ENCODE measurements at places on chromosomes 4 and X.

DNA sequence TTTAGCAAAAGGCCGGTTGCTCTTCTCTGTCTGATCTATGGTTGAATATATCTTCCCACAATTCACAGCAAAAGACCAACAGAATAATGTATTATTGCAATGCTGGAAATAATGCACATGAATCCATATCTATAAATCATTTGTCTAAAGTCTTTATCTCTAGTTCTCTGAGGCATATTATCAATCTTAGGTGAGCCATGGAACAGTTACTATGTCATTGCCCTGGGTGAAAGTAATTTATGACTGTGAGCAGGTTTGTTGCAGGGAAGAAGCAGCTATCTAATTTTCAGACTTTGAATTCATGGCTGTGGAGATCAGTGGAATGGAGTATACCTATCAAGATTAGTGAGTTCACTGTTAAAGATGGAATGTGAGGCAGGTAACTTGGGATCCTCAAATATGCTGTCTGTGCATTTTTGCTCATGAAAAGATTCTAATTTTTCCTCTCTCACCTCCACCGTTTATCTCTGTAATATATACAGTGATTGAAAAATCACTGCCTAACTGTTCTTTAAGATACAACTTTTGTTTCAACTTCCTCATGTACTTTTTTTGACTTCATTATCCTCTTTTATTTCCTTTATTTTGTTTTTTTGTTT lies 256.8 kb upstream of the ARSJ start:
- H3K4me1 ChIP-seq, result no peaks in the 10 kb centered on the region
- H3K4me3 ChIP-seq, result no peak overlapping the region
- DNase-seq, result no peak
- H3K27ac ChIP-seq, result no peak overlapping the region

GRCh38 chr4:168794881-168795280 lies 215.2 kb downstream of the CBR4 start:
- H3K4me1 ChIP-seq, result peaks cover 17% of the 10 kb centered on the region
- no peak overlapping the region for H3K27ac ChIP-seq
- DNase-seq, result no peak
- no peaks in the 10 kb centered on the region for H3K36me3 ChIP-seq

DNA sequence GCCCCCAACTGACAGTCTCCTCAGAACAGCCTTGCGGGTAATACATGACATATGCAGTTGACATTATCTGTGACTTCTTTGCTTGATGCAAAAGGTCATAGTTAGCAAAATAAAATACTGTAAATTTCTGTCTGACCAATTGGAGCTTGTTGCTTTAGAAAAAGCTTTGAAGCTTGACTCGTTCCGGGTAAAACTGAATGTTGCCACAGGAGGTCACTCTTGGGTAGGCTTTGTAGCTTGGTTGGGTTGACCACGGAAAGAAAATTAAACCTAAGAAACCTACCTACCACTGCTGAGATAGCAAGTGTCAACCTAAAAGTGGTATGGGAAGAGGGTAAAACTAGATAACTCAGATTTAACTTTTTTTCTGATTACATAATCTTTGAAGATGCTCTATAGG lies 23.2 kb downstream of the PRPS2 start:
- H3K36me3 ChIP-seq, result no peaks in the 10 kb centered on the region
- no peak overlapping the region for H3K4me3 ChIP-seq
- no peak for DNase-seq
- no peaks in the 10 kb centered on the region for H3K4me1 ChIP-seq

DNA sequence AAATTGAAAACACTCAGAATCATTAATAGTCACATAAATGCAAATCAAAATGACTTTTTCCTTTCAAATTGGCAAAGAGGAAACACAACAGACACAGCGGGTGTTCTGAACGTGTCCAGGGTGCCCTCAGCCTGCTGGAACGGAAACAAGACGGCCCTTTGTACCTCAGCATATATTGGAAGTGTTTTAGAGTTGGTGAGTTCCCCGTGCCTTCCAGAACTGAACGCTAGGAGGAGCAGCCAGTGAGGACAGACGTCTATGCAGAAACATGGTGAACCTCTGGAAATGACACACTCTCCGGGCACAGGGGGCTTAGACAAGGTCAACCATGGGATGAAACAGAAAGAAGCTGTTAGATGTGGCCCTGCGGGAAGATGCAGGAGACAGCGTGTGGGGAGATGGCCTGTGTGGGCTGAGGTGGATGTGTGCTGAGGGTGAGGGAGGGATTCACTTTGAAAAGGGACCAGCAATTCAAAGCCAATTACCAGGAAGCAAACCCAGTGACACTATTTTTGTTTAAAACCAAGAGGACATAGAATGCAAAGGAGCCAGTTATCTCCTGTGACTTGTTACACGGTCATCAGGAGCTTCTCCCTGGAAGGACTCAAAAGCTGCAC lies 40.4 kb downstream of the RNF212 start:
- H3K27ac ChIP-seq, result no peak overlapping the region
- H3K4me1 ChIP-seq, result peaks cover 7% of the 10 kb centered on the region
- no peaks in the 10 kb centered on the region for H3K36me3 ChIP-seq
- peaks cover 10% of the 10 kb centered on the region for H3K27me3 ChIP-seq

DNA sequence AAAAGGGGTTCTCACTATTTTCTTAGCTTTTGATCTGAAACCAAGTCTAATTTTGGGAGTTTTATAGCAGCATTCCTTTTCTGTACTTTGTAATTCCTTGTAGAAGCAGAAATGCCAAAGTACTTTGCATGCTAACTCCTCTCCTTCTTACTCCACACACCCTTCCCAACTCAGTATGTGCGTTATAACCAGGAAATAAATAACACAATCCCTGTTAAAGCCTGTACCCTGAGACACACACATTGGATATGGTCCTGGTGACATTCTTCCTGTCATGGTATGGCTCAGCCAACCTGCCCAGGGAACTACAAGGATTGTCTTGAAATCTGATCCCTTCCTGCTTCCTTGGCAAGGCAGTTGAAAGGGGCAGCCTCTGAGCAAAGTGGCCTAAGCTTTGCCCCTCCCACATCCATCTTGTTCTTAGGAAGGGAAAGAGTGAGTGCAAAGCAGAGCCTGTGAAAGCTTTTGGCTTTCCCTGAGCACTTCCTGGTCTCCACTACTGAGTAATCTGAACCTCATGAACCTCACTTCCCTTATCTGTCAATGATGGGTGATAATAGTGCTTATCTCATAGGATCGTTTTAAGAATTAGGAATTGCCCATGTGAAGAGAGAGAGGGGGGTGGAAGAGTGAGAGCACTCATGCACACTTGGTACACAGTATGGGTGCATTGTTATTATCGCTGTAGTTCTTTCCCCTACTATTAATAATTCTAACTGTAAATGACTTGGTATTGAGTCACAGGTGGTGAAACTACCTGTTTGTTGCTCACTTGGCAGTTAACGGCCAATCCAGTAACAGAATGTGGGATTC lies 109.3 kb downstream of the AFF2 start:
- H3K36me3 ChIP-seq, result no peaks in the 10 kb centered on the region
- no peaks in the 10 kb centered on the region for H3K4me1 ChIP-seq
- no peak for DNase-seq
- H3K4me3 ChIP-seq, result no peak overlapping the region
- no peaks in the 10 kb centered on the region for H3K27me3 ChIP-seq

- H3K4me3 ChIP-seq, result no peak overlapping the region
- no peak for DNase-seq
- no peaks in the 10 kb centered on the region for H3K27me3 ChIP-seq
- no peaks in the 10 kb centered on the region for H3K4me1 ChIP-seq
- peaks cover 14% of the 10 kb centered on the region for H3K36me3 ChIP-seq
Measured at GRCh38 chr4:15551740-15552446, 82.2 kb downstream of the CC2D2A start.

DNA sequence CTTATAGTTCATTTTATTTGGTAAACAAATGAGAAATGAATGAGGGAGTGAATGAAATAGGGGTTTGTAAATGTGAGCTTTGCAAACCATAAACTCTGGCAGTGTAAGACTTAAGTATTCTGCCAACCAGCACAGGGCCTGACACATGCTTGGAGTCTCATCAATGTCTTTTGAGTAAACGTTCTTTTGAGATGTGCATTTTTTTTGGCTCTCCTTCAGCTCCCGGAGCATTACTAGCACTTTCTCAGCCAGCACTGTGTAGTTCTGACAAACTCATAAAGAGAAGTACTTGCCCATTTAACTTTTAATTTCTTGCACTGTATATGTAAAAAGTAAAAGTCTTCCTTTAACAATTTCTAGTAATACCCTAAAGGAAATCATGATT lies 245.3 kb downstream of the HS3ST1 start:
- no peak for DNase-seq
- H3K27me3 ChIP-seq, result no peaks in the 10 kb centered on the region
- H3K36me3 ChIP-seq, result no peaks in the 10 kb centered on the region
- no peak overlapping the region for H3K4me3 ChIP-seq

GRCh38 chr4:21778702-21779101 lies 169.9 kb downstream of the KCNIP4 start:
- H3K4me3 ChIP-seq, result no peak overlapping the region
- no peaks in the 10 kb centered on the region for H3K36me3 ChIP-seq
- H3K27me3 ChIP-seq, result peaks cover 5% of the 10 kb centered on the region
- no peaks in the 10 kb centered on the region for H3K4me1 ChIP-seq

DNA sequence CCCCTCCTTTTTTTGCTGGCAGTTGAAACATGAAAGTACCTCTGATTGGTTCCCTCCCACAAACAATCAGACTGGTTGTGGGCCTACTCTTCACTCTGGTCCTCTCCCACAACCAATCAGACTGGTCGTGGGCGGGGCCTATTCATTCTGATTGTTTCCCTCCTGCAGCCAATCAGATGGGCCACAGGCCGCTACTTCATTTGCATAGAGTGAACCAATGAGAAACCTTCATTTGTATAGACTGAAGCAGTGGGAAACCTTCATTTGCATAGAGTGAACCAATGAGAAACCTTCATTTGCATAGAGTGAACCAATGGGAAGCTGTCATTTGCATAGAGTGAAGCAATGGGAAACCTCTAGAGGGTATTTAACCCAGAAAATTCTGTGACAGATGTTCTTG lies 55.2 kb downstream of the TRMT44 start:
- no peak overlapping the region for H3K27ac ChIP-seq
- H3K4me1 ChIP-seq, result no peaks in the 10 kb centered on the region
- no peak for DNase-seq
- no peaks in the 10 kb centered on the region for H3K36me3 ChIP-seq

DNA sequence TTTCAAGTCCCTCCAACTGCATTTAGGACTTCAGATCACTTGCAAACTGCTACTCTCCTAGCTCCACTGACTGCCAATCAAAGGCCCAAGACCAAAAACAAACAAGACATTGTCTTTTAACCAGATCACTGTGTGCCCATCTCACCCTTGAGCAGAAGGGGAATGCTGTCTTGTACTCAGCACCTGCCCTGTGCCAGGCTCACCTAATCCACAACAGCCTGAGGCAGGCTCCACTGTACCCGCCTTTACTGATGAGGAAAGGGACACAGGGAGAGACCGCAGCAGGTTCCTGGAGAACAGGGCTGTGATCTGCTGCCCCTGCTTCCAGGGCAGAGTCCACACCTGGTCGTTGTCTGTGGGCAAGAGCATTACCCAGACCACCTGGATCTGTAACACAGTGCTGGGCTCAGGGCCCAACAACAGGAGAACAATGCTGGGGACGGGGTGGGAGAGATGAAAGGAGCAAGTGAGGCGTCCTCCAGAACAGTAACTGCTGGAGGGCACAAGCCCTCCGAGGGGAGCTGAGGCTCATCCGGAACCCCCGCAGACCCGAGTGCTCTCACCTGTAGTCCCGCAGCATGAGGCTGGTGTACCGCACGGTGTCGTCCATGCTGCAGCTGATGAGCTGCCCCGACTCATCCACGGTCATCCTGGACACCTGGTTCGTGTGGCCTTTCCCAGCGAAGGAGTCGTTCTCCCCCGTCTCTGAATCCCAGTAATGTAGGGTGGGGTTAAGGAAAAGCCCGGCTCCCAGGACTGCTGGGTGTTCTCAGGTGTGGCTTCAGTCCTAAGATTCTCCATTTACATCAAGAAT lies 33.9 kb downstream of the WDR1 start:
- peaks cover 7% of the 10 kb centered on the region for H3K4me1 ChIP-seq
- H3K27ac ChIP-seq, result no peak overlapping the region
- no peak overlapping the region for H3K4me3 ChIP-seq
- H3K27me3 ChIP-seq, result no peaks in the 10 kb centered on the region
- peak; percentile 72 for DNase-seq
- peaks cover 100% of the 10 kb centered on the region for H3K36me3 ChIP-seq

DNA sequence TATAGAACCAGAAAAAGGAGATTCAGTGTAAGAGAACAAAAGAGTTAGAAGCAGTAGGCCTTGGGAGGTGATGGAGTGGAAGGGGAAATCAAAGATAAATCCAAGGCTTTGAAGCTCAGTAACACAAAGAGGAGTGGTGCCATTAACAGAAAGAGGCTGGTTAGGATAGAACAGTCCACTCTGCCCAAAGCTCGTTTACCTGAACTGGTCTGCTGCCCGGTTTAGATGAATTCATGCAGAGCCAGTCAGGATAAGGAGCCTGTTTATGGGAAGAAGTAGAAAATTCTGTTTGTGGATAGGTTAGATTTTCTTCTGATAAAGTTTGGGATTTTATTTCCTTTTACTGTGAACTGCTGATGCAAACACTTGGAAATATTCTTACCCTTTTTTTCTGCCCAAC lies 80.6 kb downstream of the HMGB2 start:
- no peaks in the 10 kb centered on the region for H3K27me3 ChIP-seq
- H3K27ac ChIP-seq, result no peak overlapping the region
- no peak for DNase-seq
- H3K4me3 ChIP-seq, result no peak overlapping the region

DNA sequence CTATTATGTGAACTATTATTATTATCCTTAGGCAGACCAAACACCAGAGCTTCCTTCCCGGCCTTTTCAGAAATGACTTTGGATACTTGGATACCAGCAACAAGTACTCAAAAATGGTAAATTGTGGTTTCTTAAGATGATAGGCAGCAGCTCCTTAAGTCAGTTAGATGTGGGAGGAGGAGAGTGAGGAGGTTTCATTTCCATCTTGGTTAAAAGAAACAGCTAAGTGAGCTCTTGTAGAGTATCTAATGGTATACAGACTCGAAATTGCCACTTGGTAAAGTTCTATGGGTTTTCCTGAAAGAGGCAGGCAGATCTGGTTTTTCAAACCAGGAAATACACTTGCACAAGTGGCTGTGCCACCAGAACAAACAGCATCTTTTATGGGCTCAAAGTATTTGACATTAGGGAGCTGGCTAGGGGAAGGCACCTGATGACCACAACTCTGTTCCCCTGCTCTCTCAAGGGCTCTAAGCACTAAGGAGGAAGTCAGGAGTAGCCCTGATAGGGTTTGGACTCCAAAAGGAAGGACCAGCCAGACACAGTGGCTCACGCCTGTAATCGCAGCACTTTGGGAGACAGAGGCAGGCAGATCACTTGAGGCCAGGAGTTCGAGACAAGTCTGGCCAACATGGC lies 130.9 kb downstream of the TMEM164 start:
- H3K36me3 ChIP-seq, result no peaks in the 10 kb centered on the region
- no peak for DNase-seq
- H3K27me3 ChIP-seq, result no peaks in the 10 kb centered on the region
- H3K4me3 ChIP-seq, result no peak overlapping the region

DNA sequence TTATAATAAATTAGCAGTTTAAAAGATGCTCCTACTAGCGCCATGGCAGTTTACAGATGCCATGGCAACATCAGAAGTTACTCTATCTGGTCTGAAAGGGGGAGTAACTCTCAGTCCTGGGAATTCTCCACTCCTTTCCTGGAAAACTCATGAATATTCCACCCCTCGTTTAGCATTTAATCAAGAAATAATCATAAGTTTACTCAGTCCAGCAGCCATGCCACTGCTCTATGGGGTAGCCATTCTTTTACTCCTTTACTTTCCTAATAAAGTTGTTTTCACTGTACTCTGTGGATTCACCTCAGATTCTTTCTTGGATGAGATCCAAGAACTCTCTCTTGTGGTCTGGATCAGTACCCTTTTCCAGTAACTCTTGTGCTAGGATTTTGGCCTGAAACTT lies 52.3 kb downstream of the GUCY1B1 start:
- H3K4me1 ChIP-seq, result no peaks in the 10 kb centered on the region
- H3K36me3 ChIP-seq, result no peaks in the 10 kb centered on the region
- H3K4me3 ChIP-seq, result no peak overlapping the region
- H3K27me3 ChIP-seq, result no peaks in the 10 kb centered on the region
- H3K27ac ChIP-seq, result no peak overlapping the region
- DNase-seq, result no peak

Measured in suprapubic skin (tissue), 4 donors.